Activated T-cell treated with anti-CD3 and anti-CD28 coated beads, Interleukin-2, amount 50 U/mL, for 4 hours (primary cell): ENCODE measurements at places on chromosomes 2 and 18. TPM values are rescaled to one million over a fixed set of nuclear protein-coding genes. Genes with fewer than 3 reads are reported as not detected.

CD207 gene
- total RNA-seq = not detected

ASTL gene
- 2.3 TPM for total RNA-seq

CPS1 gene
- total RNA-seq = 0.73 TPM

UPP2 gene
- not detected for total RNA-seq

GKN2 gene
- not detected for total RNA-seq

ZAP70 gene
- 186 TPM for total RNA-seq

ZNF892 gene
- 3.2 TPM for total RNA-seq

ASB18 gene
- total RNA-seq = not detected

PLCL1 gene
- total RNA-seq = 1.2 TPM

REG3G gene
- total RNA-seq = 0.28 TPM

SERPINB4 gene
- total RNA-seq = not detected

C2orf66 gene
- total RNA-seq = not detected

TUBA3E gene
- total RNA-seq = not detected

ZEB2 gene
- total RNA-seq = 14.4 TPM

FBLN7 gene
- total RNA-seq = 23.4 TPM

LRP2 gene
- 0.03 TPM for total RNA-seq

ATP8B1 gene
- total RNA-seq = 0.13 TPM

ALPI gene
- total RNA-seq = not detected

GALNT13 gene
- not detected for total RNA-seq

UGT1A7 gene
- total RNA-seq = not detected
